ENCODE measurements at places on chromosomes 11 and 22.

GRCh38 chr11:643849-644738, 7.0 kb downstream of the DRD4 start:
- no peak for DNase-seq

DNA sequence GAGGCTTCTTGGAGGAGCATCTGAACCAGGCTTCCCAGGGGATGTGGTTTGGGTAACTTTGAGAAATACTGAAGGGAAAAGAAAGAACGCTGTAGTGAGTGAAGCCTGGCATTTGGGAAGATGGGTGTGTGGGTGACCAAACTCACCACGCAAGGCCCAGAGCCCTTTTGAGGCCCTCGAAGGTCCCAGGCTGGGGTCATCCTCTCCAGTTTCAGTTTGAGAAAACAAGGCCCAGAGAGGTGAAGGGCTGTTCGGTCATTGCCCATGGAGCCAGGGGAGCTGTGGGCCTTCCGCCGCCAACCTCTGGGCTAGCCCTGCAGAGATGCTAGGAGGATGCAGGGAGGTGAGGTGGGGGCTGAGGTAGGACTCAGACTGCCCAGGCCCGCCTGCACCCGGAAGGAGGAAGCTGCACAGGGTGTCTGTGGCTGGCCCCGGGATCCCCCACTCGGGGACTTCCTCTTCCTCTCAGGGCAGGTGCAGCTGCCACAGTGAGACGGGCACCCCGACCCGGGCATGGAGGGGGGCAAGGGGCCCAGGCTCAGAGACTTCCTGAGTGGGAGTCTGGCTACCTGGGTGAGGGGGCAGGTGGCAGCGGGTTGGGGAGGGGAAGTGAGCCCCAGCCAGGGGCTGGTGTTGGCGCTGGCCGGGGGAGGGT, at the start of gene CCDC88B:
TSS of gene CCDC88B (plus strand) at position 451 of the 655 bp plus-strand sequence. CDS start at position 514, 63 bp downstream.
- peak; percentile 86 for DNase-seq

DNA sequence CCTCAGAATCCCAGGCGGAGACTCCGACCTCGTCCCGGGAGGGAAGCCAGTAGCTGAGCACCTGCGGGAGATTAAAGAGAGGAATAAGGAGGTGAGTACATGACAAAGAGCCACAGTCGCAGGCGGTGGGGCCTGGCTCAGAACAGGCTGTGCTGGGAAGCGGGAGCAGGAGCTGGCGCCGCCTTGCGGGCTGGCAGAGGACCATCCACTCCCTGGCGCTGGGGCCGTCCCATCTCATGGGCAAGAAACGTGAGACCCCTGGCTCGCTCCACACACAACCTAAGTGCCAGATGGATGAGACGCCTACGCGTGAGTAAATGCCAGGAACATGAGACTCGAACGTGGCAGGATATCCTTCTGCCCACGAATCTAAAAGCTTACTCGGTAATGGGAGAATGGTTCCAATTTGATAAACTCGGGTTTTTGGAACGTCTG, 6.3 kb downstream of the CEND1 start:
- DNase-seq = peak; percentile 84

- DNase-seq = peak; percentile 79
These were observed 55.9 kb downstream of the BMAL1 start for GRCh38 chr11:13333456-13333957.

- no peak for DNase-seq
These were observed 2.1 kb upstream of the GSTP1 start for GRCh38 chr11:67581469-67581868.

DNA sequence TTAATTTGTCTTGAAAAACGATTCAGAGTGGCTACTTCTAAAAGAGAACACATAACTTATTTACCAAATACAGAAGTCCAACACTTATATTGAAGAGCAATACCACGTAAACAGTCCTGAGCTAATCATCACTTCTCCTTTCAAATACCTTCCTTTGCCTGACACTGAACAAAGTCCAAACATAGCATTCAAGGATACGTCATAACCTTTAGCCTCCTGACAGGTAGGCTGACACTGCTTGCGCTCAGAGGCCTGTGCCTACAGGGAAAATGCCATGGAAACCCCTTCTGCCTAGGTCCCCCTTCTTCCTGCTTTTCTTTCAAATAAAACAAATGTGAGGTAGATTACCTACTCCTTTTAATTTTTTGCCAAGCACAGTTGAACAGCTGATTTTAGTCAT, 510.0 kb downstream of the INSC start:
- DNase-seq = no peak

GRCh38 chr11:120568572-120569307, 57.2 kb downstream of the GRIK4 start:
- DNase-seq = no peak

GRCh38 chr11:59705294-59705693, 8.4 kb downstream of the OR10V1 start:
- no peak for DNase-seq

DNA sequence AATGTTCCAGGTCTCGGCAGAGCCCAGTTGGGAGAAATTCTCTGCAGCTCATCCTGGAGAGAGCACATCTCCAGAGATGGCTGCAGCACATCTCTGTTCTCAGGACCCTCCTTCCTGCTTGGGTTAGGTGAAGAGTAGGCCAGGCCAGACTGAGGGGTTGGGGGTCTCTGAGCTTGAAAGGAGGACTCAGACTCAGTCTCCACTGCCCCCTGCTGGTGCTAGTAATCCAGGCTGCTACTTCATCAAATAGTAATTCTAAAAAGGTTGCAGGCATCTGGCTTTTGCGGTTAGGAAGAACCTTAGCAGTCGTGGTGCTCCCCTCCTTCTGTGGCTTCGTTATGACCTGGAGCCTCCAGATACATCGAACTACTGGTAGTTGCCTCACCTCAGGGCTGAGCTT, 9.7 kb downstream of the TUB start:
- peak; percentile 61 for DNase-seq

GRCh38 chr22:44870021-44870420, 117.6 kb downstream of the ARHGAP8 start:
- DNase-seq = peak; percentile 76

DNA sequence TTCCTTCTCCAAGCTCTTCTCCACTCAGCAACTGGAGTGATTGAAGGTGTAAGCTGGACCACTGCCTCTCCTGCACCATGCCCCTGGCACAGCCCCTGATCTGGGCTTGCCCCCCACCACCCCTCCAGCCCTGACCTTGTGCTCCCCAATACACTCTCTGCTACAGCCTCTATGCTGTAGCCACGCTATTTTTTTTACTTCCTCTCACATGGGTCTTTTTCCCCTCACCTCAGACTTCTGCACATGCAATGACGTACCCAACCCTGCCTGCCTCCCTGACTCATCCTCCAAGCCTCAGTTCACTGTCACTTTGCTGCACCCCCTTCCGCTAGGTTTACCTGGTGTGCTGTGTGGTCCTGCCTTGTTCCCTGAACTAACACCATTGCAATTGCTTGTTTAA, 9.0 kb downstream of the CSNK2A3 start:
- no peak for DNase-seq

- DNase-seq = no peak
These were observed 75.7 kb downstream of the GRAMD1B start for GRCh38 chr11:123505546-123506299.

GRCh38 chr11:28343304-28344233, 235.4 kb downstream of the METTL15 start:
- peak; percentile 86 for DNase-seq

GRCh38 chr22:19886605-19887255, 32.1 kb upstream of the GNB1L start:
- DNase-seq = peak; percentile 86

- no peak for DNase-seq
These were observed 693 bp upstream of the PRR14L start for GRCh38 chr22:31750365-31751284.

DNA sequence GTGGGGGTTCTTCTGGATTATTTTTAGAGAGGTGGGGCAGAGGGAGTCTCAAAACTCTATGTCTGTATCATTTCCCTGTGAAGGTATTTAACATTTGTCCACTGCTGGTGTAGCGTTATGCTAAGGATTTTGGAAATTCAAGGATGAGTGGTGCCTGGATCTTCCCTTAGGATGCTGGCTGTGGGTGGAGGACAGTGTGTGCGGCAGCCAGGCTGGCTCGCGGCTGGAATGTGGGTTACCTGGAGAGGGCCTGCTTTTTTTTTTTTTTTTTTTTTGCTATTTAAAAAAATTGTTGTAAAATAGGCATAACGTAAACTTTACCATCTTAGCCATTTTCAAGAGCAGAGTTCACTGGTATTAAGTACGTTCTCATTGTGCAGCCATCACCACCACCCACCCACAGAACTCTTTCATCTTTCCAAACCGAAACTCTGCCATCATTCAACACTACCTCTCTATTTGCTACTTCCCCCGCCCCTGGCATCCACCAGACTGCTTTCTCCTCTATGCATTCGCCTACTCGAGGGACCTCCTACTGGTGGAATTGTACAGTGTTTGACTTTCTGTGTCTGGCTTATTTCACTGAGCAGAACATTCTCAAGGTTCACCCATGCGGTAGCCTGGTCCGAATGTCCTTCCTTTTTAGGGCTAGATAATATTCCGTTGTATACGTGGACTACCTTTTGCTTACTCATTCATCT, 67.1 kb downstream of the PARVB start:
- peak; percentile 60 for DNase-seq

GRCh38 chr22:43955883-43956782, 891 bp downstream of the SAMM50 start:
- peak; percentile 69 for DNase-seq

DNA sequence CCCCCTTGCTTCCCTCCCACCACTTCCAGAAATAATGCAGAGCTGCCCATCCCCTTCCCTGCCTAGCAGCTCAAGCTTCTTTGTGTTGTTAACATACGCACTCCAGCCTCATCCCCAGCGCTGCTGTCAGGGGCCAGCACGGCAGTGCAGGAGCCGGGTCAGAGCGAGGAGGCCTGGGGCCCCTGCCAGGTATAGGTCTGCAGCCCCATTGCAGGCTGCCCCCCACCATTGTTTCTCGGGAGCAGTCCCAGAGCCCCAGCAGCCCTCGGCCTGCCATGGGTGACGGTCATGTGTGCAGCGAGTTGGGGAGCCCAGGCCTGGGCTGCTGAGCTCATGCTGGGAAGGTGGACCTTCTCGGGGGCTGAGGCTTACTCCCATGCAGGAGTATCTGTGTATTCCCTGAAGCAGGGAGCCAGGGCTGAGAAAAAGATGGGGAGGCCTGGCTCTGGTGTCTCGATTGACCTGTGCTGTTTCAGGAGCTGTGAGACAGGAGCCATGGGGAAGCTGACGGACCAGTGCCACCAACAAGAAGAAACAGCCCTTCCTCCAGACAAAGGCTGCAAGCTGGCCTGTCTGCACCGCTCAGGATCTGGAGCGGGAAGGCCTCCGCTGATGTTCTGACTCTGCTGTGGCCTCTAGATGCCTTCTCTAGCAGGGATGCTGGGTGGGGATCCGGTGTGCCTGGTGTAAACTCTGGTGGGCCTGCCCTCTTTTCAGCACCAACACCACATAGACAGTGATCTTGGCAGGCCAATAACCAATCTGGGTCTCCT, 220.5 kb upstream of the B3GAT1 start:
- no peak for DNase-seq

GRCh38 chr11:67355794-67356386, 2.5 kb upstream of the POLD4 start:
- no peak for DNase-seq

DNA sequence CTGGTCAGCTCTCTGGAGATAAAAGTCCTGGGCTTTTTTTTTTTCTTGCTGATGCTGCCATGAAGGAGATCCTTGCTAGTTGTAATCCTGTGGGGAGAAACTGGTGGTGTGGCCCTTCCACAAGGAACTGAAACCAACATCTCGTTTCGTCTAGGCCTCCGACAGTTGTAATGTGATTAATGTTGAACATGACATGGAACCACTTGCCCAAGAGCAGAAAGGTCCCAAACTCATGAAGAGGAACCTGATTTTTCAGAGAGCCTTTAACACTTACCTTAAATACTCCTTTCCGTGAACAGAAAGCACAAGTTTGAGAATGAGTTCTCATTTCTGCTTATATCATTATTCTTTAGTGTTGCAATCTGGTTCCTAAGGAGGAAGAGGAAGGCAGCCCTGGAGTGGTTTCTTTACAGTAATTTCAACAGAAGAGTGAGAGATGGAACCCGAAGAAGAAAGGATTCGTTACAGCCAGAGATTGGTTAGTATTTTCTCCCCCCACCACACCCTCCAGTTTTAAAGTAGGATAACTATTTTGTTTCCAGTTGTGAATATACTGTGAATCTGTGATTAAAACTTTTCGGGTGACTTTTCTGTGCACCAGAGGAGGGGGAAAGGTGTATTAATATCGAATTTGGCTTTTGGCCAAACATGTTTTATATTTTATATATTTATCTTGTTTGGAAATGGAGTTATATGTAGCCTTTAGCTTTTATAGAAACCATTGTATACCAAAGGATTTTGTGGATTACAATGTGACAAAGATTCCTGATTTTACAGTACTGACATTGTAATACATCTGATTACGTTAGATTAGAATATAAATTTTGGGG, 2.0 kb downstream of the KDM2A start:
- DNase-seq = peak; percentile 75

GRCh38 chr11:114340311-114341131, 44.3 kb downstream of the NNMT start:
- DNase-seq = peak; percentile 84

- peak; percentile 63 for DNase-seq
These were observed 393 bp downstream of the ST13 start for GRCh38 chr22:40855979-40856512.

DNA sequence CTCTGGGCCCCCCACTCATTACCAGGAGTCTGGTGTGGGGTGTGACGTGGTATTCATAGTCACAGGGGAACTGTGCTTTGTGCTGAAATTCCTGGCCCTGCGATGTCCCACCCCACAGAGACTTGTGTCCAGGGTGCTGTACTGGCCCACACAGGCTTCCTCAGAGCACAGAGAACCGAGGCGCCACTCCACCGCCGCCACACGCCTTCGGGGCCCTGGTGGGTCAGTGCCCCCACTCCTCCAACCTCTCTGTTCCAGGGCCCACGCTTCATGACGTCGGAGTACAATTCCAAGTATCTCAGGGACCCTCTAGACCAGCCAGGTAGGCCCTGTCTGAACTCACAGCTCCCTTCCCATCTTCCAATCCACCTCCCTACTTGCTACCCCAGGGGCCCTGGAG, 23.5 kb upstream of the LRRC10B start:
- no peak for DNase-seq

- DNase-seq = no peak
These were observed 3.8 kb upstream of the CYP2D6 start for GRCh38 chr22:42134100-42135020.

GRCh38 chr11:61429346-61429690, 457 bp downstream of the CPSF7 start:
- DNase-seq = peak; percentile 90

DNA sequence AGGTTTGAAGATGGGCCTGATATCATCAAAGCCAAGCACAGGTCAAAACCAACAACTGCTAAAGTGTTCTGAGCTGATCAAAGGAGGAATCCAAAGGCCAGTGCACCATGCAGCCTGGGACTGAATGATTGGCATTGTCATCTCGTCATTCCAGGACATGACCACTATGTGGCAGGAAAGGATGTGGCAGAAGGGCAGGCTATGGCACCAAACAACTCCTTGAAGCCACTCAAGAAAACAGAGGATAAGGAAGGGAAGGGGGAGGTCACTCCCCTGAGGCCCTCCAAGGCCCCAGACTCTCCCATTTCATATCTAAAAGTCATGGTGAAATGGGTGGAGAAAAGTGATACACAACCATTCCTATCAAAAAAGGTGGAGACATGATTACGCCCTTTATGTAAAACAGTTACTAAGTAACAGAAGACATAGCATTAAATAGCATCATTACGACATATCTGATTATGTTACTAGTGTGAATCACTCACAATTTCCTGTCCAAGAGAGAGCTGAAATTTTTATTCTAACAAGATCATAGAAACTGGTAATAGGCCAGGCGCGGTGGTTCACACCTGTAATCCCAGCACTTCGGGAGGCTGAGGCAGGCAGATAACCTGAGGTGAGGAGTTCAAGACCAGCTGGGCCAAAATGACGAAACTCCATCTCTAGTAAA, 49.3 kb downstream of the AHNAK start:
- peak; percentile 77 for DNase-seq

- no peak for DNase-seq
These were observed 279.8 kb downstream of the DDX10 start for GRCh38 chr11:108944471-108945178.

Measured in hematopoietic multipotent progenitor cell treated with erythropoietin and hydrocortisone succinate and interleukin-3 and kit ligand, for 4 days (in vitro differentiated cells).